PC-3 (cell line): ENCODE measurements at places on chromosomes 16 and 17.

DNA sequence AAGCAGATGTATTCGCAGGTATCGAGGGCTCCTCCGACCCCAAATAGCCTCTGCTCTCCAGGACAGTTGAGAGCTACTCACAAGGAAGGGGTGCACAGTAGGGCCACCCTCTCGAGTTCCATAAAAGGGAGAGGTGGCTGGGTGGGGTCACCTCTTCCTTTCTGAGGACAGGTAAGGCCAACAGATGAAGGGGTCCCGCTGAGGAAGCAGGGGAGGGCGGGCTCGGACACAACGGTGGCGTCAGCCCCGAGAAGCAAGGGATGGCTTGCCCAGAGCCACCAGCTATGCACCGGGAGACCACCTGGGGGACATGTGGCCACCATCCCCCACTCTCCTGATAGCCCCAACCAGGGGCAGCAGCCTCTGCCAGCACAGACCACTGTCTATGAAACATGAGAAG is 15.1 kb upstream of the CYTH1 start:
- DNase-seq = no peak

GRCh38 chr16:57204675-57205074 is 18.5 kb downstream of the RSPRY1 start:
- DNase-seq = no peak

GRCh38 chr17:35214192-35214591 is 20.0 kb upstream of the SLC35G3 start:
- DNase-seq = no peak

DNA sequence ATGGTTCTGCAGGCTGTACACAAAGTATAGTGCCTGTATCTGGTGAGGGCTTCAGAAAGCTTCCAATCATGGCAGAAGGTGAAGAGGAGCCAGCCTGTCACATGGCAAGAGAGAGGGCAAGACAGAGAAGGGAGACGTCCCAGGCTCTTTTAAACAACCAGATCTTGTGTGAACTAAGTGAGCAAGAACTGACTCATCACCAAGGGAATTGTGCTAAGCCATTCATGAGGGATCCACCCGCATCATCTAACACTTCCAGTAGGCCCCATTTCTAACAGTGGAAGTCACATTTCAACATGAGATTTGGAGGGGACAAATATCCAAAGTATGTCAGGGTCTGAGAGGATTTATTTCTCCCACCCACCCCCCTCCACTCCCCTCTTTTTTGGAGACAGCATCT is 56.2 kb upstream of the ELAC2 start:
- peak; percentile 65 for DNase-seq

- DNase-seq = no peak
These were observed 10.4 kb downstream of the CHD9NB start for GRCh38 chr16:53042235-53042701.

DNA sequence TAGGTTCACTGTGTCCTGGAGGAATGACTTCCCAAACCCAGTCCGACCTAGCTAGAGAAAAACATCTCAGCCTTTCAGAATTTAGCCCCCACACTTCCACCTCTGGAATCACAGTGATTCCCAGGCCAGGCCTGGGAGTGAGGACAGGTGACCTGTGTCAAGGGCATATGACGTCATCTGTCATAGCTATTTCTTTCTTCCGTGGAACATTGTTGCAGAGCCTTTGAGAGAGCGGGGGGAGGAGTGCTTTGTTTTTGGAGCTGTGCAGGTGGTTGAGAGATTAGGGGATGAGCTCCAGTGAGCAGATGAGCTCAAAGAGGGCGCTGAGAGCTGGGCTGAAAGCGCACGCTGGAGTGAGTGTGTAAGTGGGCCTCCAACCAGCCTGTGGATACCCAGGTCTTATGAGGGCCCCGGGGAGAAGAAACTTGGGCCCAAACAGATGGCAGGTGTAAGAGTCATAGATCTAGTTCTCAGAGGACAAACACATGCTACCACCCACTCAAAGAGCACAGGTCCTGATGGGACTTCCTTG is 344.8 kb downstream of the SNX29 start:
- no peak for DNase-seq

GRCh38 chr16:23905027-23905426 is 69.2 kb downstream of the PRKCB start:
- peak; percentile 11 for DNase-seq

DNA sequence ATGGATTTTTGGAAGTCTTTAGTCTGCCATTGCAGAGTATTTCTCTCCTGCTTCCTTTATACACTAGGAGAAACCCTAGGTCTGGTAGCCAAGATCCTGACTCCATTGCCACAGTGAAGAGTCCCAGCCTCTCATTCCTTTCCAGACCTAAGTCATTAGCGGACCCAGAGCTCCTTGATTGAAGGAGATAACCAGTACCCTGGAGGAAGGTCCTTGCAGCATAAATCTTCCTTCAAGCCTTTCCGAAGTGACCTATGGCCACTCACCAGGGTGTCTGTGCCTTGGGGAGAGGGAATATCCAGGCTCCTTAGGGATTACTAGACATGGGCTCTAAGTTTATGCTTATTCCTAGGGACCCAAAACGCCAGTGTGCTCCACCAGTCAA is 35.8 kb downstream of the BCL7C start:
- no peak for DNase-seq

GRCh38 chr16:46748775-46749705 is 896 bp upstream of the MYLK3 start:
- DNase-seq = no peak

GRCh38 chr16:72901000-72901627 is 146.8 kb downstream of the ZFHX3 start:
- no peak for DNase-seq

GRCh38 chr17:20721171-20721570 is 141.6 kb downstream of the CDRT15L2 start:
- peak; percentile 7 for DNase-seq

DNA sequence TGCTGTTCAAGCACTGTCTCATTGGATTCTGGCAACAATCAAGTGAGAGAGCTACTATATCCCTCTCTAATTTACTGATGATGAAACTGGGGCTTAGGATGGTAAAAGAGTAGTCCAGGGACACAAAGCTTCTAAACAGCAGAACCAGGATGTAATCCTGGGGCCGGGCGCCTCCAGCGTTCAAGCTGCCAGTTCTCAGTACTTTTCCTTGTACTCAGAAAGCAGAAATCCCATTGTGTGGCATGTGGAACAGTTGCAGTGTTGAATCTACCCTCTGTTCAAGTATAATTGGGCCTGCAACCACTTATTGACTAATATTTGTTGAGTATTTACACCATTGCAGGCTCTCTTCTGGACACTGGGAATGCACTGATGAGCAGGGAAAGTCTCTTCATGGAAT is 14.5 kb upstream of the CDH13 start:
- no peak for DNase-seq

GRCh38 chr17:14843086-14843795 is 421.9 kb downstream of the PMP22 start:
- no peak for DNase-seq

DNA sequence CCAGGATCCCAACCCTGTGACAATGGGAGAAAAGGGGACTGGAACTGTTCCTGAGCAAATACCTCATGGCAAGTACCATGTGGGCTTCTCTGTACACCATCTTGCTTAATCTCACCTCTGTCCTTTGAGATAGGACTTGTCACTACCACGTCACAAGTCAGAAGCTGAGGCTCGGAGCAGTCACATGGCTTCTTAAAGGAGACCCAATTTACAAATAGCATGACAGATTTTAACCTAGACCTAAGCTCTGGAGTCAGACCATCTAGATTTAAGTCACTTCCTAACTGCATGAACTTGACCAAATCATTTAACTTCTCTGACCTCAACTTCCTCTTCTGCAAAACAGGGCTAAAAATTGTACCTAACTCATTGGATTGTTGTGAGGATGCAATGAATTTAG is 36.0 kb upstream of the CCL1 start:
- no peak for DNase-seq

GRCh38 chr16:50428116-50428515 is 59.3 kb upstream of the BRD7 start:
- DNase-seq = no peak

GRCh38 chr17:19327031-19327783 is 35.3 kb downstream of the B9D1 start:
- DNase-seq = peak; percentile 87

GRCh38 chr17:55660178-55660886 is 62.3 kb downstream of the TMEM100 start:
- DNase-seq = no peak

DNA sequence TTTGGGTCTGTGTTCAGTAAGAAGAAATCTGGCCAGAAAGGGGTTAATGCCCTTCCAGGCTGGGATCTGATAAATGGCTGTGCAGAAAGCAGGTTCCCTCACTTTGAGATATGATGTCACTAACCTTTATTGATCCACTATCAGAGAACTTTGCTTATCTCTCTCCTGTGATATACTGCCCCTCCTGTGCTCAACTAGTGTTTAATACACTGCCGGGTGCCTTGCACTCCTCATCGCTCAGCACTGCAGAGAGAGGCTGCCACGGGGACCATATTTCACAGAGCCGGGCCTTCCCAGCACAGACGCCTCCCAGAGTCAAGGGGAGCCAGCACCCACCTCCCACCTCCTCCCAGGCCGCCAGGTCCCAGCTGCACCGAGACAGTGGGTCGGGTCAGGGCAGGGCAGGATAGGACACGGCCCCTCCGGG is 20.2 kb downstream of the ZFHX3 start:
- DNase-seq = no peak

DNA sequence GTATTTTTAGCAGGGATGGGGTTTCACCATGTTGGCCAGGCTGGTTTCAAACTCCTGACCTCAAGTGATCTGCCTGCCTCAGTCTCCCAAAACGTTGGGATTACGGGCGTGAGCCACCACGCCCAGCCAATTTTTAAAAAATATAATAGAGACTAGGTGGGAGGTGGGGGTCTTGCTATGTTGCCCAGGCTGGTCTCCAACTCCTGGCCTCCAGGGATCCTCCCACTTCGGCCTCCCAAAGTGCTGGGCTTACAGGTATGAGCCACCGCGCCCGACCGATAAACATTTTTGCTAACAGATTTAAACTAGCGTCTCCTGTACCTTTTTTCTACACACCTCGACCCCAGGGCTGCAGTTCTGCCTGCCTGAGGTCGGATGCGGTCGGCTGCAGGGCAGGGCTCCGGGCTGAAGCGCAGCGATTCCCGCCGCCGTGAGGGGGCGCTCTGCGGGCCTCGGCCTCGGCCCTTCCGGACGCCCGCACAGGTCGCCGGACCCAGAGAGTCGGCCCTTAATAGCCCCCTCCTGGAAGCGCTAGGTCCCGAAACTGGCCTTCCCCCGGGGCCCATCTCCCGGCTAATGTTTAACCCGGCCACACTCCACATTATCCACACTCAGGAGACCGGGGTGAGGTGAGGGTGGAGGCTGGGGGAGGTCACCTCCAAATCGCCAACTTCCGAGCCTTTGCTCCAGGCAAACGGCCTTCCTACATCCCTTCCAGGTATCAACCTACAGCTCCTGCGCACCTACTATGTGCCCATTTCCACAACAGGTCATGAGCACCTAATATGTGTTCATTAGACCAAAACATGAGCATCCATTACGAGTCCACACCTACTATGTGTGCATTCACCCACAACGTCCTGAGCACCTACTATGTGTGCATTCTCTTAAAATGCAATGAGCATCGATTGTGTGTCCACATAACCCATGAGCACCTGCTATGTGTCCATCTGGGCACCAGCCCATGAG is 2.0 kb upstream of the GLIS2 start:
- DNase-seq = no peak

- DNase-seq = no peak
These were observed 46.5 kb downstream of the DNAH17 start for GRCh38 chr17:78530675-78531074.
